Activated T-cell treated with anti-CD3 and anti-CD28 coated beads, Interleukin-2, amount 50 U/mL, for 48 hours (primary cell): ENCODE measurements at places on chromosomes 6 and 20.

DNA sequence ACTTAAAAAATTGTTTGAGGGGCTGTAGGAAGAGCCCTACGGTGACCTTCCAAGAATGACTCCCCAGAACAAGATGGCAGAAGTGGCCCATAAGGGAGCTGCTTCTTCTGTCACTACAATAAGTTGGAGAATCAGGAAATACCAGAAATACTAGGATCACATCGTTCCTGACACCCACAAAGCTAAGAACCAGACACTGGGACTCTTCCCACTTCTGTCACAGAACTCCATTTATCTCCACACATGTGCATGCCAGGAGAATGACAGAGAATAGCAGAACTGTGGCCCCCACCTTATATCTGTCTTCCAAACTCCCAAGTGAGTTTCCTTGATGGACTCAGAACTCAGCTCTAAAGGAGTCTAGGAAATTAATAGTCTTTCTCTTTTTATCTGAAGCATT lies 54.6 kb upstream of the UBR2 start:
- DNase-seq, result no peak

- DNase-seq, result no peak
Measured at GRCh38 chr6:107806691-107807090, 17.4 kb downstream of the SCML4 start.

DNA sequence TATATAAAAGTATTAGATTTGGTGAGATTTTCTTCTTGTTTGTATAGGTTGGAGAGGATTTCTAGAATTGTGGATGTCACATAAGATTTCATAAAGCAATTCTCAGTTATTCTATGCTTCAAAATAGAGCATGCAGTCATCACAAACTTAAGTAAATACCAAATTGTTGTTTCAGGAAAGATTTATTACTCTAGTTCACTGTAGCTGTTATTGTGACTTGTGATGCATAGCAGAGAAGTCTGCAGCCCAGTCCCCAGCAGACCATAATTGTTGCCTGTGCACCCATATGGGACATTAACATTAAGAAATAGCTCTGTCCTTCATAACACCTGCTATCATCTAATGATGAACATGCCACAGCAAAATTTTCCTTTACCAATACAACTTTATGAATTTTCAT lies 228.0 kb upstream of the FAM83B start:
- DNase-seq, result no peak

DNA sequence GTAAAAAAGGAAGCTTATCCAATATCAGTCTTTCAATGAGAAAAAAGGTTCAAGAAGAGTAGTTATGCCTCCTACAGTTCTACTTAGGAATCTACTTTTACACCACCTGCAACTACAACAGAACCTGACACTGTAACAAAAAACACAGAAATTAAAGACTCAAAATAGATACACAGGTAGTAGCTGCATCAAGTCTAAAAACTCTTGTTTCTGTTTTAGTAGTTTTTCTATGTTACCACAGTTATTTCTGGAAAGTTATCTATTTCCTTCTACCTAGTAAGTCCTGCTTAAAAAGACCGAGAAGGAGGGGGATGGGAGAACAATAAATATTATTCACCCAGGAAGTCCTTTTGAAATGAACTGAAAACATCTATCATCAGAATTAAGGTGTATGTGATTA lies 52.5 kb downstream of the ATG5 start:
- DNase-seq, result no peak

DNA sequence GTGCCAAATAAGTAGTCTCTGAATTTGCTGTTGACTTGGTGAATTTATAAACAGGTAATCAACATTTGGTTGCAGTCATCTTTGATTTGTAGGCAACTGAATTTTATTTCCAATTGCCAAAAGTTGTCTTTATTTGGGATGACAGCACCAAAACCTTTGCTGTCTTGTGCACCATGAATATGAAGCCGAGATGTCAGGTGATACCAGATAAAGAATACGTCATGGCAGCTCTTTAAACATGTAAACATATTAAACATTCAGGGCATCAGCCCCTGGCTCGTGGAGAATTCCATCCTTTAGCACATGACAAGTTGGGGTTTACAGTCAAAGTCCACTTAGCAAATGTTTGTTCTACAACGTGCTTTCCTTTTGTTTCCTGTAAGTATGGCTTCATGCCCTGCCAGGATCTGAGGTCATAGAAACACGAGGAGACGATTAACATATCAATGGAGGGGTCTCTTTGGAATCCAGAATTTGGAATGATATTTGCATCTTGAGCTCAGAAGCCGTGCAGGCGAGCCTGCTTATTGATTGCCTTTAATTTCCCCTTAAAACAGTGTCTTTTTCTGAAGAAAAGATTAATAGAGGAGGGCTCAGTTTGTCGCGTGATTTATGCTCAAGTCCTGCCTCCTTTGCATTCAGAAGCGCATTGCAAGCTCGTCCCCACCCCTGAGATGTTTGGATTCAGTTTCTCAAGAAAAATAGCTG lies 170.2 kb upstream of the ZNF217 start:
- no peak for DNase-seq

GRCh38 chr6:47160702-47161101 lies 118.6 kb upstream of the ADGRF1 start:
- no peak for DNase-seq

DNA sequence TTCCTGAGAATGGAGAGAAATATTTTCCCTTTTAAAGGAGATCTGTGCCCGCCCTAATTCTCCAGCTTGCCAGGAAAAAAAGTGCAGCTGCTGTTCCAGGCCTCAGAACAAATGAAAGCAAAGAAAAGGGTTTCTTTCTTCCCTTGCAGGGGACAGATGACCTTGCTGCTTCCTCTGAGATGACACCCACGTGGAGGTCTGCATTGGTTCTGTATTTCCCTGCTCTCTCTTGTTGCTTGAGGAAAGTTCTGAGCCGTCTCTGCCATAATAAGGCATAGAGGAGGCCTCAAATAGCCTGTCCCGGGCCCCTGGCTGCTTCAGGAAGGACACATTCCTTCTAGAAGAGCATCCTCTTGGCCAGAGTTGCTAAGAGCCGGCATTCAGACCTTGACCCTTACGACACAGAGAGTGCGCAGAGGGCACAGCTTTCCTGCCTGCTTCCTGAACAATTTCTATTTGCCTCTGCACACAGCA lies 501.8 kb upstream of the SULF2 start:
- DNase-seq, result no peak

- no peak for DNase-seq
Measured at GRCh38 chr6:15546591-15546990, 116.2 kb downstream of the DTNBP1 start.

DNA sequence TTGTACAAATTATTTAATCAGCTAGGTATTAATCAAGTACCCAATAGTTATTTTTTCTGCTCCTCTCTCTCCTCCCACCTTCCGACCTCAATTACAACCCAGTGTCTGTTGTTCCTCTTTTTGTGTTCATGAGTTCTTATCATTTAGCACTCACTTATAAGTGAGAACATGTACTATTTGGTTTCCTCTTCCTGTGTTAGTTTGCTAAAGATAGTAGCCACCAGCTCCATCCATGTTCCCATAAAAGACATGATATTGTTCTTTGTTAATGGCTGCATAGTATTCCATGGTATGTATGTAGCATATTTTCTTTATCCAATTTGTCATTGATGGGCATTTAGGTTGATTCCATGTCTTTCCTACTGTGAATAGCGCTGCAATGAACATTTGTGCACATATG lies 652.8 kb upstream of the CITED2 start:
- DNase-seq, result no peak

DNA sequence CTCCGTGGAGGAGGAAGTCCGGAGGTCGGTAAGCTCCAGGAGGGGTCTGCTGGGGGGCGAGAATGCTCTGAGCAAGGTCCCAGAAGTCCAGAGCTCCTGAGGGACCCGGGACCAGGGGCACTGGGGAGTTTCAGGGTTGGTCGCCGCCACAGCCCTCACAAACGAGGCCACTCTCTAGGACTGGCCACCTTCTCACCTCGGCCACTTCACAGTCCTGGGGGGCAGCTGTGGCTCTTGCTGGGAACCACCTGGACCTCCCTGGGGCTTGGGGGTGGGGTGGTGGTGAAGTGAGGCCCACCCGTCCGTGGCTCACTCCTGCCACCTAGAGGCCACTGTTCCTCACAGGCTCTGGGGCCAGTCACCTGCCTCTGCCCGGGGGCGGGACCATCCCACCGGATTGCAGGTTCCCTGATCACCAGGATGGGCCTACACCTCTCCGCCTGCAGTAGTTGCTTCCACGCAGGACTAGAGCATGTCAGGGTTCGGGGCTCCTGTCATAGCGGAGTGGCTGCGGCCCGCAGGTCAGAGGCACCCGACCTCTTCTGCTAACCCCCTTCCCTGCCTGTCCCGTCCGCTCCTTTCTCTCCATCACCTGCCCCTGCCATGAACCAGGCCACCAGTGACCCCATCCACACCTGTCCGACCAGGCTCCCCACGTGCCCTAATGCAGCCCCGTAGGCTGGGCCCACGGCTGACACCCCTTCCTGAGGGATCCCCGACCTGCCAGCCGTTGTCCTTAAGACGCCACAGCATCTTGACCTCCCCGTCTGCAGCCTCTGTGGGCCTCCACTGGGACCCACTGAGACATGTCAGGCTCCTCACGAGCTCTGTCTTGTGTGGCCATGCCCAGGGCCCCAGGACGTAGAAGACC lies 5.1 kb upstream of the TCEA2 start:
- DNase-seq, result peak; percentile 92

GRCh38 chr6:31794294-31794865 lies 1.2 kb downstream of the VARS1 start:
- no peak for DNase-seq

- no peak for DNase-seq
Measured at GRCh38 chr6:3314621-3315467, 56.1 kb downstream of the PSMG4 start.

GRCh38 chr6:57247603-57248002 lies 25.5 kb upstream of the RAB23 start:
- DNase-seq, result no peak

DNA sequence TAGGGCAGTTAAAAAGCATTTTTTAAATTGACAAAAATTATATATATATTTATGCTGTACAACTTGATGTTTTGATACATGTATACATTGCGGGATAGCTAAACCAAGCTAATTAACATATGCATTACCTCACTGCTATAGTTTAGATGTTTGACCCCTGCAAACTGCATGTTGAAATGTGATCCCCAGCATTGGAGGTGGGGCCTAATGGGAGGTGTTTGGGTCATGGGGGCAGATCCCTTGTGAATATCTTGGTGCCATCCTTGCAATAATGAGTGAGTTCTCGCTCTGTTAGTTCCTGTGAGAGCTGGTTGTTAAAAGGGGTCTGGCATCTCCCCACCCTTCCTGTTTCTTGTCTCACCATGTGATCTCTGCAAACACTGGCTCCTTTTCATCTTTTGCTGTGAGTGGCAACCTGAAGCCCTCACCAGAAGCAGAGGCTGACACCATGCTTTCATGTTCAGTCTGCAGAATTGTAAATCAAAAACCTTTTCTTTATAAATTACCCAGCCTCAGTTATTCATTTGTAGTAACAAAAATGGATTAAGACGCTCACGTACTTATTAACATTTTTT lies 111.8 kb downstream of the MCHR2 start:
- DNase-seq, result no peak
